ENCODE measurements at places on chromosomes 12 and 14. TPM values are rescaled to one million over a fixed set of nuclear protein-coding genes. Genes with fewer than 3 reads are reported as not detected.
A peak's percentile ranks its signal among the peaks of the same experiment; 100 is the strongest.

DNA sequence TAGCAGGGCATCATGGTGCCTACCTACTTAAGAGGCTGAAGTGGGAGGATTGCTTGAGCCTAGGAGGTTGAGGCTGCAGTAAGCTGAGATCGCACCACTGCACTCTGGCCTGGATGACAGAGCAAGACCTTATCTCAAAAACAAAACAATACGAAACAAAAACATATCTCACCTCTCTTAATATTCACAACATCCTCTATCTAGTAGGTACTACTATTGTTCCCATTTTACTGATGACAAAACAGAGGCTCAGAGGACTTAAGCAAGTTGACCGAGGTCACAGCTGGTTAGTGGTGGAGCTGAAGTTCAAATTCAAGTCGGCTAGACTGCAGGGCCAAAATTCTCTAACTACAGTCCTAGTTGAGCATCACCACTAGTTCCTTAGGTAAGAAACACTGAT, 172.3 kb upstream of the EEA1 start:
- DNase-seq: no peak

DNA sequence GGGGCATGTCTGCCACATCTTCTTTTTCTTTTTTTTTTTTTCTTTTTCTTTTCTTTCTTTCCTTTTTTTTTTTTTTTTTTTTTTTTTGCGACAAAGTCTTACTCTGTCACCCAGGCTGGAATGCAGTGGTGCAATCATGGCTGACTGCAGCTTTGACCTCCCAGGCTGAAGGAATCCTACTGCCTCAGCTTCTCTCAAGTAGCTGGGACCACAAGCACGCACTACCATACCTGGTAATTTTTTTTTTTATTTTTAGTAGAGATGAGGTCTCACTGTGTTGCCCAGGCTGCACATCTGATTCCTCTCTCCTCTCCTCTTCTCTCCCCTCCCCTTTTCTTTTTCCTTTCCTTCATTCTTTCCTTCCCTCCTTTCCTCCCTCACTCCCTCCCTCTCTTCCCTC, 18.5 kb downstream of the SLC15A5 start:
- DNase-seq: no peak

The CORO1C gene
- polyA plus RNA-seq: 68.4 TPM

GRCh38 chr12:9669534-9669933, at the start of gene CLEC2D:
Gene CLEC2D (plus strand): TSS chr12:9669713. CDS start chr12:9669735, 22 bp downstream.
- no peak for DNase-seq

DNA sequence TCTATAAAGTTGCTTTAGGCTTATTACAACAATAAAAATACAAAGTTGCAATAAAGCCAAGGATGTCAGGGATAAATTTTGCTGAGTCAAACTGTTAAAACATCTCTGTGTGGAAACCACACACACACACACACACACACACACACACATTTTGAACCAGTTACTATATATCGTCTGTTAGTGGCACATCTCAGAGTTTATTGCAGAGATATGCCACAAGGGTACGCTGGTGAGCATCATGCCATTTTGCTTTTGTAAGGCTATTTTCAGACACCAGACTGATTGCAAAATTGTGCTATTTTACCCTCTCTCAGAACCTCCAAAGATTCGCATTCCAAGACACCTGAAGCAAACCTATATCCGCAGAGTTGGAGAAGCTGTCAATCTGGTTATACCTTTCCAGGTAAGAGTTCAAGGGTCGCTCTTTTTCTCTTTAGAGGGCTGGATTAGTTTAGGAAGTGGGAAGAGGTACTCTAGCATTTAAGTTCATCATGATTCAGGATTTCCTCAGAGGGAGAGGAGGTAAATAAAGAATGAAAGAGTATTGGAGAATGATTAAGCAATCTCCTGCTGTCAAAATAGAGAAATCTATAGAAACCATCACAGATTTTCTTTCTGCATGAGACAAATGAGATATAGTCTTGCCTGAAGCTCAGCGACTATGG, 27.3 kb upstream of the CHPT1 start:
- peak; percentile 43 for DNase-seq

DNA sequence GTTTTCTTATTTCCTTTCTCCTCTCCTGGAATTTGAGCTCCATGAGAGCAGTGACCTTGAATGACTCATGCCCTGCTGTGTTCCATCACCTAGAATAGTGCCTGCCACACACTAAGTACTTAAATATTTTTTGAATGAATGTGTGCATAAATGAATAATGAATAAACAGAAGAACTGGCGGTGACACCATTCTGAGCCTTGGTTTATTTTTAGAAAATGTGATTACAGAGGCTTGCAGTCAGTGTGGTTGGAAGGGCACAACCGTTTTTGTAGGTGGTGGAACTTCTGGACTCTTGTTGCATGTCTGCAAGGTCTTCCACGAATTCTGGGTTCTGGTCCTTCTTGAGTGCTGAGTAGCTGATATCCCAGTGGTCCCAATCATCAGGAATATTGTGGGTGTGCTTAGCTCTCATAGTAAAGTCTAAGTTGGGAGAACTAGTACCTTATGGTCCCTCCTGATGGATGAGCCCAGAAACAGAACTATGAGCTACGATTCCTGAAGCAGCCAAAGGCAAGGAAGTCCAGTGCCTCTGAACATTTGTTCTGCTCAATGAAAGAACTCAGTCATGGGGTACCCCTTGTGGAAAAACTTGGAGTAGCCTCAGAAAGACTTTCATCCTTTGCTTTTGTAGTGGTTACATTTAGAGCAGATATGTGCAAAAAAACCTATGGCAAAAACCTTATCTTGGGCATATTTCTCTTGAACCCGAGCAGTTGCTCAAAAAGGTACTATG, 28.8 kb upstream of the BHLHE41 start:
- DNase-seq: no peak

The SLCO1A2 gene
- polyA plus RNA-seq: 0.06 TPM

DNA sequence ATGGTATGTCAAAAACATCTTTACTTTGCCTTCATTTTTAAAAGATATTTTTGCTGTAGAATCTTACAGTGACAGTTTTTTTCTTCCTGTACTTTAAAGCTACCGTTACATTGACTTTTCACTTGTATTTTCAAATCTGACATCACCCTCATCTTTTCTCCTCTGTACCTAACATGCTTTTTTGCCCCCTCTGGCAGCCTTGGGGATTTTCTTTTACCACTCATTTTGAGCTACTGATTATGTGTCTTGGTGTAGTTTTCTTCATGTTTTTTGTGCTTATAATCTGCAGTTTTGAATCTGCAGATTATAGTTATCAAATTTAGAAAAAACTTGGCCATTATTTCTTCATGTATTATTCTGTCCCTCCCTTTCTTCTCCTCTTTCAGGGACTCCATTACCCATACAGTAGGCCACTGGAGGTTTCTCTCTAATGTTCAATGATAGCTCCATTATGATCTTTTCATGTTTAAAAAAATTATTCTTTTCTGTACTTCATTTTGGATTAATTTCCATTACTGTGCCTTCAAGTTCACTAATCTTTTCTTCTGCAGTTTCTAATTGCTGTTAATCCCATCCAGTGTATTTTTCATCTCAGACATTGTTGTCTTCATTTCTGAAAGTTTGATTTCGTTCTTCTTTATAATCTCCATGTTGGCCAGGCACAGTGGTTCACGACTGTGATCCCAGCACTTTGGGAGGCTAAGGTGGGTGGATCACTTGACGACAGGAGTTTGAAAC, 70.0 kb downstream of the ACADS start:
- DNase-seq: no peak

- DNase-seq: peak; percentile 55
Observed at GRCh38 chr14:23056956-23057756, at the start of gene CDH24. Gene CDH24 (minus strand): TSS chr14:23057520. CDS start chr14:23055733, 1,787 bp downstream.

DNA sequence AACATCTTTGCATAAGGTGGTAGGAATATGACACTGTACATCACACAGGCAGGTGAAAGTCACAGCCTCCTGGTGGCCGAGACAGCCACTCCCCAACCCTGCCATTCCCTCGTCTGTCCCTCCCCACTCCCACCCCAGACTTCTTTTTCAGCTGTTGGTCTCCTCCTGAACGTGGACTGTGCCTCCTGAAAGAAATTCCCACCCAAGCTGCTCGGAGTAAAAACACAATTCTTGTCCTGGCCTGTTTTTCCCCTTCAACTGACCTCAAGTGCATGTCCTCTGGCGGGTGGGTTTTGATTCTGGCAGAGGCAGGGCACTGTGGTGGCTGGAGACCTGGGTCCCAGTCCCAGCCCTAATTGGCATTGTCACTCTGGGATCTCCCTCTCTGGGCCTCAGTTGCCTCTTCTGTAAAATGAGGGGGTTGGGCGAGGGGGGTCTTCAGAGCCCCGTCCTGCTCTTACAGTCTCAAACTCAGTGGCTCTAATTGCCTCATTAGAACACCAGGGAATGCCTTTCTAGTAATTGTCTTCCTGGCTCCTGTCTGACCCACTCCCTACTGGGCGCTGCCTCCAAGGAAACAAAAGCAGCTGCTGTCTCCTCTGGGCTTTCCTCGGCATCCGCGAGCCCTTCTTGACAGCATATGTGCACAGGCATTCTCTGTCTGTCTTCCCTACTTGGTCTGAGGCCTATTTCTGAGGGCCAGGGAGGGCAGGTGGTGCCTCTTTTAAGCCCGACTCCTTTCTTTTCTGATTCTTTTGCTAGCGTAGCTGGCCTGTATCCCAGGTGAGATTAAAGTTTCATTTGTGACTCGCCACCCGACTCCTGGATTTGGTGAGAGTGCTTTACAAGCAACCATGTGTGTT, 186.6 kb upstream of the RMST start:
- no peak for DNase-seq

The PIWIL1 gene
- 0.19 TPM for polyA plus RNA-seq

DNA sequence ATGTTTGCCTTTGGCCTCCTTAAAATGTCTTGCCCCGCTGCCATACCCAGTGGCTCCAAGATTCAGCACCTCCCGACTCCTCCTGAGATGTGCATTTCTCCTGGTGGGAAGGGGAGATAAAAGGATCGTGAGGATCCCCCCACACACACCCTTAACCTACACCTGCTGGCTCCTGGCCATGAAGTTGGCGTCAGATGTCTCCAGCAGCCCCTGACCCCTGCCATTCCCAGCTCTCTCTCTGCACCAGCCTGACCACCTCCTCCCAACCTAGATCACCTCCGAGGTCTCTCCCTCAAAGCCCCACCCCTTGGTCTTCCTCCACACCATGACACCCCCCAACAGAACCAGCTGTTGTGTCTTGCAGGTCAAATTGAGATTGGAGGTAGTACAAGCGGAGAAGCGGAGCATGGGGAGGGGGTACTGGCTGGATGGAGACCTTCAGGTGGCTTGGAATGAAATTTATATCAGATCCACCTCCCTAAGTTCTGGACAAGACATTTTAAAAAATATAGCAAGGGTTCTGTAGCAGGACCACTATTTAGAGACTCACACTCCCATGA, 151.1 kb upstream of the FKBP4 start:
- no peak for DNase-seq

- DNase-seq: no peak
Observed at GRCh38 chr14:61042220-61042619, 61.2 kb downstream of the SLC38A6 start.

- no peak for DNase-seq
Observed at GRCh38 chr14:51666826-51667225, 15.1 kb downstream of the FRMD6 start.

DNA sequence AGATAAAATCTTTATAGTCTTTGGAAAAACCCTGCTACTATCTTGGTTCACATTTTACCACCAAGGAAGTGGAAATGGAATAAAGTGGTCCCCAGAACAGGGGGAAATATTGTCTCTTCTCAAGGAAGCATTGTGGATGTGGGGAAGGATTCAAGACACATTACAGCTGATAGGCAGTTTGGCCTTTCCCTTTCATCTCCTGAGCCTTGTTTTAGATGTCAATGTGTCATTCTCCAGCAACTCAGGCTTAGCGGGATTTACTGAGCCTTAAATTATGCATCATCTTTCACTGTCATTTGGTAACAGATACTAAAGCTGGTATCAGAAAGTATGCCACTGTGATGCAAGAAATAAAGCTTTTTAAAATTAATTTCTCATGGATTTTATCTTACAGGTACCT, 136.2 kb downstream of the STXBP6 start:
- no peak for DNase-seq

The PLEKHH1 gene
- polyA plus RNA-seq: 110 TPM

DNA sequence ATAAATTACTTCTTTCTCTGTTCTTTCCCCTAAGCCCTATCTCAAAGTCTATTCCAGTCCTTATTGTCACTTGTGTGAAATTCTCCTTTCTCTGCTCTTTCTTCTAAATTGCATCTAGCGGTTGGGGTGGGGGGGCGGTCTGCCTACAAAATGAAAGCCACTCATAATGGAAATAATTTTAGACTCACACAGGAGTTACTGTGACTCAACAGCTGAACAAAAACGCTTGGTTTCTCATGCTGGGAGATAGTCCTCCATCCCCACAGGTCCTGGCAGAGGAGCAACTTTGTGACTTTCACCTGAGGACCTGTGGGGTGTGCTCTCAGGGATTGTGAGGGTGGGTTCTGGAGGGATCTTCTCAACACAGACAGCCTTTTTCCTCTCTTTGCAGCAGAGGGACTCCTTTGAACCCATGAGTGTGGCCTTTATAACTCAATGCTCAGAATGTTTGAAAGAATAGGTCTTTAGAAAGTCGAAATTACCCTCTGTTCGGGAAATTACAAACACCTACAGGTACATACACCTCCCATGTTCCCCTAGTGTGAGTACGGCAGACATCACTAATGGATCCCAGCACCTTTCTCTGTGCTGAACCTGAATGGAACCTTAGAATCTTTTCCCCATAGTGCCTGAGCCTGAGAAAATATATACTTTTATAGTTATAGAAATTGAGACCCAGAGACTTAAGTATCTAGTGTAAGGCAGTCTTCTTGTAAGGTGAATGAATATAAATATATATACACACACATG, 109.7 kb downstream of the CHST11 start:
- DNase-seq: no peak

DNA sequence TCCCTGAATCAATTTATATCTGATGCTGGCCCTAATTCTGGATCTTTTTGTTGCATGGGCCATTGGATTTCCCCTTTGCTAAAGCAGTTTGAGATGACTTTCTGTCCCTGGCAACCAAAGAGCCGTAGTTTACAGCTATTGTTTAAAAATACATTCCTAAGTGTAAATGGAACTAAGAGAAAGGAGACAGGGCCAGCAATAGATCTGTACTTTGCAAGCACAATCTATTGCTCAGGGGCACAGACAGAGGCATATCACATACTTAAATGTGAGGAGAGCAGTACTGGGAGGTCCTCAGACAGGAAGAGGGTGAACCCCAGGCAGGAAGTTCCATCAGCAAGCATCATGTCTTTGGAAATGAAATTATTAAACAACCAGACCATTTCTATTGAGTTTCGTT, 126.6 kb downstream of the ZFP36L1 start:
- no peak for DNase-seq
